ENCODE measurements at places on chromosomes 2 and 18. TPM values are rescaled to one million over a fixed set of nuclear protein-coding genes. Genes with fewer than 3 reads are reported as not detected.

GRCh38 chr2:6052649-6053048 is 360.5 kb downstream of the SOX11 start:
- DNase-seq = no peak

GRCh38 chr2:25265001-25265400 is 76.7 kb downstream of the DNMT3A start:
- no peak for DNase-seq

DNA sequence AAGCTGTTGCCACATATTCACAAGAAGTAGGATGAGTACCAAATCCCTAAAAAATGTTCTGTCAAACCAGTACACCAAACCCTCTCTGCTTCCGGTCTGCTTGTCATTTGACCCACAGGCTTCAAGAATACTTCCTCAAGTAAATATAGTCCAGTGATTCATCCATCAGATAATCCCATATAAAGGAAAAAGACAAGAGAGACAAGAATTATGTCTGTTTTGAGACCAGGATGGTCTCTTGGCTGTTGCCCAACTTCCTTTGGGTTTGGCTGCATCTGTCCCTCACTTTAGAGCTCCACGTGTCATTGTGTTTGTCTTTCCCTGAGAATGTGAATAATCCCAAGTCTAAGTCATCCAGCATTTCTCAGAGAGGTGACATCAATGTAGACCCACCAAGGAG is 91.5 kb upstream of the NRP2 start:
- no peak for DNase-seq

DNA sequence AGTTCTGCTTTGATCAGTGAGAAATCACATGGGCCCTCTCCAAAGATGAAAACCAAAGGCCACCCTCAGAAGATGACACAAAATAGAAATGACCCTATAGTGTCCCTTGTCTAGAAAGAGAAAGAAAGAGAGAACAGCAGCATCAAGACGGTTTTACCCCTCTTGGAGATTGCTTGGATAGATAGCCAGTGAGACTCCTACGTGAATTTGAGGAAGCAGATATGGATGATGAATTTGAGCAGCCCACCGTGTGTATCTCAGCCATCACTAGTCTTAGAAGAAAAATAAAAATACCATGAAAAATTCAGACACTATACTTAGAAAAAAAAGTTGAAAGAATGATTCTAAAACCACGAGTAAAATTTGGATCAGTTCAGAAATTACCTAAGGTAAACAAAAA is 329.1 kb upstream of the CNTNAP5 start:
- no peak for DNase-seq

DNA sequence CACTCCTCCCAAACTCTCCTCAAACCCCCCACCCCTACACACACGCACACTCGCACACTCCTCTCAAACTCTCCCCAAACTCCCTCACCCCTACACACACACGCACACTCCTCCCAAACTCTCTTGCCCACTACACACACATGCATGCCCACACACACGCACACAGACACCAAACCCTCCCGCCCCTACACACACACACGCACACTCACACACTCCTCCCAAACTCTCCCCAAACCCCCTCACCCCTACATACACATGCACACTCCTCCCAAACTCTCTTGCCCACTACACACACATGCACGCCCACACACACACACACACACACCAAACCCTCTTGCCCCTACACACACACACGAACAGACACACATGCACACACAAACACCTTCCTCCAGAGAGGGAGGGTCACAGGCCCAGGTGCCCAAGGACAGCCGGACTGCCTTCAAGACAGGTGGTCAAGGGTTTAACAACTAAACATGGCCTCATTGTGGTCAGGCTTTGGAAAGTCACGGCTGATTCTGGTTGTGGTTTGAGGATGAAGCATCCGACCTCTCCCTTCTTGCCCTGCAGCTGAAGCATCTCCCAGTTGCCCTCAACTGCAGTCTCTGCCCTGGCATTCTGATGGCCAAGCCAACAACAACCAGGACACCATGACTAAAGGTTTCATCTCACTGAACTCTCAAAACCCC is 72.3 kb upstream of the SNTG2 start:
- no peak for DNase-seq

Gene POTEF
- total RNA-seq = not detected

Gene CEP68
- total RNA-seq = 20.3 TPM

Gene ZNF514
- total RNA-seq = 25.1 TPM

Measured in skin of body (tissue), 3 donors.